ENCODE measurements at places on chromosomes 5 and 9.

- no peak for DNase-seq
These were observed 34.3 kb downstream of the ZNF462 start for GRCh38 chr9:106897236-106897635.

GRCh38 chr9:35229779-35230143, 68.0 kb downstream of the UNC13B start:
- DNase-seq = no peak

- no peak for DNase-seq
These were observed 70.0 kb downstream of the GLDC start for GRCh38 chr9:6575324-6576034.

DNA sequence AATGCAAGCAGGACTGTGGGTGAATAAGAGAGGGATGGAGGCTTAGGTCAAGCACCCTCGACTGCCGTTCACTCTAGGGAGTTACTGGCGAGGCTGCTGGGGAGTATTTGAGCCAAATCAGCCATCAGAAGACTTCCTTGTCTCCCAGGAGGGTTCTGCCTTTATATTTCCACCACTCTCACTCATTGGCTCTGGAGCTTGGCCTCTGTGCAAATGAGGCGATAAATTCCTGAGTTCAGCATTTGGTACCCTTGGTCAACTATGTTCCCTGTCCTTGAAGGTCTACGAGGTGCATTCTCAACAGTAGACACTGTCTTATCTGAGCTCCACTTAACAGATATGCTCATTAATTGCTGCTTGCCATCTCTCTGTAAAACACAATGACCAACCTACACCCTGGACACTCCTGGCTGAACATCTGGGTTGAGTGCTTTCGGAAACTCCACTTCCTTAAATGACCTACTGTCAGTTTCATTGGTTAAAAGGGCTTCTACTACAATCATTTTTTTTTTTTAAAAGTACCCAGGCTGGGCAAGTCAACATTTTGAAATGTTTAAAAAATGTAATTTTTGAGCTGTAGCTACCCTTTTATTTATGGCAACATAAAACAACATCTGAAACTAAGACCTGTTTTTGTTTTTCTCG, 153.2 kb downstream of the NTRK2 start:
- DNase-seq = no peak

GRCh38 chr9:91131433-91131839, 230.3 kb downstream of the AUH start:
- no peak for DNase-seq

- no peak for DNase-seq
These were observed 5.5 kb downstream of the MRNIP start for GRCh38 chr5:179852993-179853547.

All from NCI-H2107 (cell line).